ENCODE measurements at places on chromosomes 4 and X.

DNA sequence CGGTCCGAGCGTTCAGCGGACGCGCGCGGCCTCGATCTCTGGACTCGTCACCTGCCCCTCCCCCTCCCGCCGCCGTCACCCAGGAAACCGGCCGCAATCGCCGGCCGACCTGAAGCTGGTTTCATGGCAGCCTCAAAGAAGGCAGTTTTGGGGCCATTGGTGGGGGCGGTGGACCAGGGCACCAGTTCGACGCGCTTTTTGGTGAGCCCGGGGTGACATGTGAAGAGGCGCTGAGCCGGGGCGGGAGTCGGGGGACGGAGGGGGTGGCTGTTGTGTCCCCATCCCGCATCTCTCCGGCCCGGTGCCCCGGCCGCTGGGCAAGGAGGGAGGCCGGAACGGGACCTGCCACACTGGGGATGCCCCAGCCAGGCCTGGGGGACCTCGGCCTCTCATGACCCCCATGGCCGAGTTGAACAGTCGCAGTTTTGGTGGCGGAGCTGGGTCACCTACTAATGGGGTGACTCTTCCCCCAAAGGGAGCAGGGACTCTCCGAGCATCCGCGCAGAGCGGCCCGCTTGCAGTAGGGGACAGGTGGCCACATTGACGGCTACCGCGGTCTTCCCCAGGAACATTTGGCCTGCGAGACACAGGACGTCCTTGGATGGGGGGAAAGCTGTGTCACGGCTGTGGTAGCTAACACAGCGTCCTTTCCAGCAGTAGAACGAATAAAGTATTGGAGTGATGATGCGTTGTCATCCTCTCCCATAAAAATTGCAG is at the start of gene GK:
Gene GK, plus strand, starts transcription at position 9 of the 717 bp plus-strand sequence. Its CDS starts 115 bp downstream, at position 124.
- peak; percentile 6 for DNase-seq

DNA sequence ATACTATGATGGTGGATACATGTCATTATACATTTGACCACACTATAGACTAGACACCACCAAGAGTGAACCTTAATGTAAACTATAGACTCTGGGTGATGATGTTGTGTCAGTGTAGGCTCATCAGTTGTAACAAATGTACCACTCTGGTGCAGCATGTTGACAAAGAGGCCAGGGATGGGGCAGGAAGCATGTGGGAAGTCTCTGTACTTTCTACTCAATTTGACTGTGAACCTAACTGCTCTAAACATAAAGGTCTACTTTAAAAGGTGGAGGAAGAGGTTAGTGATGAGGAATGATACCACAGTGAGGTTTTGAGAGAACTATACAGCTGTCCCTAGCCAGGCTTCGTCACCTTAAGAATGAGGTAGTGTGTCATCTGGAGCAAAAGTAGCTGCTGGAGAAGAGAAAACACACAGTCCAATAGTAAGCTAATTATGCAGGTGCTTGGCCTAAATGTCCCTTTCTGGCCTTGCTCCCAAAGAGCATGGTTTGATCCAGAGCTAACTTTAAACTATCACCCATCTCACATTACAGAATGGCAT is 38.4 kb downstream of the GRSF1 start:
- DNase-seq, result no peak

DNA sequence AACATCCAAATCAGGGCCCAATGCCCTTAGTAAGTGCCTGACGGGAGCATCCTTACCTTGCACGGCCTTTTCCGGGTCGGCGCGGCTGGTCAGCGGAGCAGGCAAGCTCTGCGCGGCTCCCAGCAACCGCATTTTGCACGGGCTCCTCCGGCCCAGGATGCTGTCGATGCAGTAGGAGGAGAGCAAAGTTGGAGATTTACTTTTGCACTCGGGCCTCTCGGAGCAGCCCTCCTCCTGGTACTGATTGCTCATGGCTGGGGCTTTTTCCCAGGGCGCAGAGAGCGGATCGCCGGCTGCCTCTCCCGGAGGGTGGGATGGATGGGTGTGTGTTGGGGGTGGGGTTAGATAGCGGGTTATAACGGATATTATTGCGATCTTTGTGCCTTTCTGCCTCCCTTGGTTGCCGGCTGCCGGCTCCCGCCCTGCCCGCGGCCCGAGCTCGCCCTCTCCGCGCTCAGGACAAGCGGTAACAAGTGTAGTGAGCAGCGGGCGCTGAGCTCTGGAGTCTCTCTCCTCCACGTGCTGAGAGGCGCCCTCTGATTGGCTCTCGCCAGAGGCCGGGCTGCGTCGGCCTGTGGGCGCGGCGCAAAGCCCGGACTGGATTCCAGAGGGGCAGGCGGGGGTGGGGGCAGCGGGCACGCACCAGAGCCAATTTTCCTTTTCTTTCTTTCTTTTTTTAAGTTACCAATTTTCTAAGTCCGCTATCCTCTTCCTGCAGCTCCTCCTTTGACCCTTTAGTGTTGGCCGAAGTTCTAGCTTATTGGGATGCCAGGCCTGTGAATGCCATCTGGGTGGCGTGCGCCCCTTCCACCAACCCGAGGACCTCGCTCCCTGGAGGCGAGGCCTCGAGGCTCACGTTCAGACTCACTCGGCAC is at the start of gene ARX:
Gene ARX, minus strand, starts transcription at position 480 of the 875 bp plus-strand sequence. Its CDS starts 228 bp downstream, at position 252.
- no peak for DNase-seq

DNA sequence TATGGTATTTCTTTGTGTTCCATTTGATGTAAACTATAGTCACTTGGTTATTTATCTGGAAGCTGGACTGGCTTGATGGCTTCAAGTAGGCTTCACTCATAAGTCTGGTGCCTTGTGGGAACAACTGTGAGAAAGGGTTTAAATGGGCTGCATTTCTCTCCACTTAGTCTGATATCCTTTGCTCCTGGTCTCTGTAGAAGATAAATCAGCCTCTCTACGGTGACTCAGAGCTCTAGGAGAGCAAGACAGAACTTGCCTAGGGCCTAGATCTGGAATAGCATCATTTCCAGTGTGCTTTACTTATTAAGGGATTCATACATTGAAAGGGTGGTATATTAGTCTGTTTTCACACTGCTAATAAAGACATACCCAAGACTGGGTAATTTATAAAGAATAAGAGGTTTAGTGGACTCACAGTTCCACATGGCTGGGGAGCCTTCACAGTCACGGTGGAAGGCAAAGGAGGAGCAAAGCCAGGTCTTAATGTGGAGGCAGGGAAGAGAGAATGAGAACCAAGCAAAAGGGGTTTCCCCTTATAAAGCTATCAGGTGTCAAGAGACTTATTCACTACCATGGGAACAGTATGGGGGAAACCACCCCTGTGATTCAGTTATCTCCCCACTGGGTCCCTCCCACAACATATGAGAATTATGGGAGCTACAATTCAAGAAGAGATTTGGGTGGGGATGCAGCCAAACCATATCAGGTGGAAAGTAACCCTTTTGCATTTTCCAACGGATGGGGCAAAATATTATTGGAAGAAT is 1746.4 kb upstream of the PCDH7 start:
- DNase-seq, result no peak

- DNase-seq, result no peak
Measured at GRCh38 chr4:7241597-7242125, 49.3 kb downstream of the SORCS2 start.

DNA sequence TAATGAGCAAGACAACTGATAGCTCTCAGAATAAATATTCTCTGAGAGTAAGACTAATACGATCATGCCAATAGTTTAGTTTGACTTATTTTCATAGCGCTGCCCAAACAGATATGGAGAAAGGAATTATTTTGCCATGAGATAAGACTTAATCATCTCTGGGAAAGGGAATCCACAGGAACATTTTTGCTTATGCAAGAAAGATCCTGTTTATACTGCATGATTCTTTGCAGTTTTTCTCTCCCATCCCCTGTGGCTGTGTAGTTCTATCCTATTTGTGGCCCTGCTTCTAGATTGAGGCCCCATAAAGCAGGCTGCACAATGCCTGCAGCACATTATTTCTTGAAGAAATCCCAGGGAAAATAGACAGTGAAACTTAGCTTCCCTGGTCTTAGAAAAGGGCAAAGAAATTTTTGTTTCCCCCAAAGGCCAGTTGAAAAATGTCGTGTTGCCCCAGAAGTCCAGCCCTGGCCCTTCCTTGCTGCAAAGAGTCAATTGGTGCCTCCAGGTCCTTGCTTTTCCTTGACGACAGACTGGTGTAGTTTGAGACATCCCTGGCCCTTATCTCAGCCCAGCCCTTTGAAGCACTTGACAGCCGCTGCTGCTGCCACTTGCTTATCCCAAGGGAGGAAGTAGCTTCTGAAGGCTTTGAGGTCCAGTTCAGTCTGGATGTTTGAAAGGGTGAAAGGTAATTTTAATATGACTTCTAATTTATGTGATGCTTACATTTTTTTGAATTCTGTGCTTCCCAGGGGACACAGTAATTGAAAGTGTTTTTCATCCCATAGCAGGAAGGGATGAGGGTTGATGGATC is 45.0 kb upstream of the SH3RF1 start:
- DNase-seq, result no peak

DNA sequence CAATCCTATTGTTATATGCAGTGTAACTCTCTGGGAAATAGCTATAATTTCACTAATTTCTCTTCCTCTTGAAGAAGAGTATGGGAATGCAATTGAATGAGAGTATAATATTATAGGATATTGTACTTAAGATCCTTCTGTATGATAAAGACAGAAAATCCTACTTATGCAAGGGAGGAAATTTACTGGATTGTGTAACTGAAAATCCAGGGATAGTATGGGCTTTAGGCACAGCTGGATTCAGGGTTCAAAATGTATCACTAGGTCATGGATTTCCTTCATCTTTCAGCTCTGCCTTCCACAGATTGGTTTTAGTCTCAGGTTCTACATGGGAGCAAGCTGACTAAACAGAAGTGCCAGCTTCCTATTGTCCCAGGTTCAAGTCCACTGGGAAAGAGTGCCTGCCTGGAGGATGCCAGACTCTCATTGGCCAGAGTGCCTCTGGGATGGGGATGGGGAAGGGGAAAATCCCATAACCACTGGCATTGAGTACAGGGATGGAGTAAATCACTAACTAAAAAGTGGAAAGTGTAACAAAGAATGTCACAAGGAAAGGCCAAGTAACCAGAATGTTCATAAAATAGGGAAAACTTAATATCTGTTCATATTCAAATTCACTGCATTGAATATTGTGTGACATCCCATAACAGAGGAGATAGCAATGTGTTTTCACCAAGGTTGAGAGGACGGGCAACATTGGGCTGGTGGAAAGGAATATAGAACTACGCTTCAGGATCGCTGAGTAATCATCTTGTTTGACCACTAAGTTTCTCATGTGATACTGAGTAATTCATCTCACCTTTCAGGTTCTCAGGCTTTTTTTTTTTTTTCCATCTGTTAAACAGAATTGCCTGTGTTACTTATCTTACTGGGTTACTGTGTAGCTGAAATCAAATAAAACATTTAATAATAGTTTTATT is 75.7 kb downstream of the ANXA3 start:
- DNase-seq, result no peak

DNA sequence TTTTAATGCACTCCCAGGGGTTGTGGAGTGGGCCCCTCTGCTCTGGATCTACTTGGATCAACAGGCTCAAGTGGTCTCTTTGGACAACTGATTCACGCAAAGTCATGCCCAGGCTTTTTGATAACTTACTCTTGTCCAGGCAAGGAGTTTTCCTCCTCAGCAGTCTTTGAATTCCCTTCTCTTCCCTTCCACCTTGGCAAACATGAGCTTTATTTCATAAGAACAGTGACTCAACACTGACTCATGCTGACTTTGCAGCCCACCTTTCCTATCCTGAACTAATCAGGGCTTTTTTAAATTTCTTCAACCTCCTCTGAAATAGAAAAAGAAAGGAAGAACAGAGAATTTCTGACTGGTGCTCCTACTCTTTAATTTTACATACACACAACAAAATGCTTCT is 132.1 kb upstream of the LDB2 start:
- no peak for DNase-seq

- no peak for DNase-seq
Measured at GRCh38 chrX:136256026-136256425, 4.8 kb upstream of the MAP7D3 start.

- DNase-seq, result no peak
Measured at GRCh38 chr4:81257021-81257420, 42.0 kb upstream of the PRKG2 start.

GRCh38 chr4:122963216-122963615 is 40.8 kb upstream of the NUDT6 start:
- DNase-seq, result no peak
